ENCODE measurements at places on chromosomes 1 and 21. TPM values are rescaled to one million over a fixed set of nuclear protein-coding genes. Genes with fewer than 3 reads are reported as not detected.

Gene DENND2D
- 0.84 TPM for total RNA-seq

GRCh38 chr1:177948336-177948972 is 21.4 kb downstream of the SEC16B start:
- peak; percentile 25 for DNase-seq
- no peaks in the 10 kb centered on the region for H3K4me1 ChIP-seq
- no peaks in the 10 kb centered on the region for H3K27me3 ChIP-seq
- no peak overlapping the region for H3K27ac ChIP-seq
- H3K4me3 ChIP-seq, result no peak overlapping the region

- H3K4me1 ChIP-seq, result peaks cover 36% of the 10 kb centered on the region
- H3K27me3 ChIP-seq, result no peaks in the 10 kb centered on the region
- H3K4me3 ChIP-seq, result no peak overlapping the region
- peak overlapping the region; percentile 89 for H3K27ac ChIP-seq
- no peak for DNase-seq
- no peaks in the 10 kb centered on the region for H3K36me3 ChIP-seq
These were observed 20.3 kb upstream of the SH3BGRL3 start for GRCh38 chr1:26259578-26259977.

DNA sequence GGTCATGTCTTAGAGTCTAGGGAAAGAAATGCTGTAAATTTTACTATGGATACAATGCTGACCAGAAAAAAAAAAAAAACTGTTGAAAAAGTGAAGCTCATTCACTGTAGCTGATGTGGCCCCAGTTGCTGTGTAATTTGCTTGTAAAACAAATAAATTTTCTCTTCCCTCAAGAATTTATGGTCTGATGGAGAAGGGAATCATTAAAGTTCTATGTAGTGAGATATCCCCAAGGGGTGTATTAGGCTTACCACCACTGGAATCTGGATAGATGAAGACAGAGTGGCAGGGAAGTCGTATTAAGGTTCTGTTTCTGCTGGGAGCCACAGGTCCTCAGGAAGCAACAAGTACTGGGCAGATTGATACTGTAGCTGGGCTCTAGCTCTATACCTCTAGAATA is 860.0 kb downstream of the LTN1 start:
- no peaks in the 10 kb centered on the region for H3K36me3 ChIP-seq
- no peak for DNase-seq
- H3K4me3 ChIP-seq, result no peak overlapping the region
- no peak overlapping the region for H3K27ac ChIP-seq
- no peaks in the 10 kb centered on the region for H3K4me1 ChIP-seq

DNA sequence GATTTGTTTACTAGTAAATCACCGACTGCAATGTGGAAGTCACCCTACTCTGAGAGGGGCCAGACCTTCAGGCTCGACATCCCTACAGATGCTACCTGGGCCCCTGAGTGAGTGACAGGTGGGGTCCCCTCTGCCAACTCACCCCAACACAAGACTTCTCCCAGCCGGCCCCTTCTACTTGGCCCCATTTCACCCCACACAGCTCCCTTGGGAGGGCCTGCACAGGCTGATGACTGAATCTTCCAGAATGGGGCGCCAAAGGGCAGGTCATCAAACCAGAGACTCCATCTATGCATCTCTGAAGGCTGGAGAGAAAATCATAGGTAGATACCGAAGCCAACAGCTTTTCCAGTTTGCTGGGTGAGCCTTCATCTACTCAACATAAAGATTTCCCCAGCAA is 9.4 kb upstream of the S100A8 start:
- H3K27ac ChIP-seq, result no peak overlapping the region
- H3K4me3 ChIP-seq, result no peak overlapping the region
- H3K36me3 ChIP-seq, result no peaks in the 10 kb centered on the region
- DNase-seq, result no peak

All from gastrocnemius medialis (tissue), 4 donors.